ENCODE measurements at places on chromosomes 1 and 21.

- no peak for DNase-seq
Measured at GRCh38 chr1:117985239-117985638, 55.7 kb downstream of the WDR3 start.

- DNase-seq, result no peak
Measured at GRCh38 chr1:182283746-182284544, 107.6 kb downstream of the GLUL start.

- DNase-seq, result peak; percentile 28
Measured at GRCh38 chr1:193143285-193143684, 21.5 kb downstream of the CDC73 start.

DNA sequence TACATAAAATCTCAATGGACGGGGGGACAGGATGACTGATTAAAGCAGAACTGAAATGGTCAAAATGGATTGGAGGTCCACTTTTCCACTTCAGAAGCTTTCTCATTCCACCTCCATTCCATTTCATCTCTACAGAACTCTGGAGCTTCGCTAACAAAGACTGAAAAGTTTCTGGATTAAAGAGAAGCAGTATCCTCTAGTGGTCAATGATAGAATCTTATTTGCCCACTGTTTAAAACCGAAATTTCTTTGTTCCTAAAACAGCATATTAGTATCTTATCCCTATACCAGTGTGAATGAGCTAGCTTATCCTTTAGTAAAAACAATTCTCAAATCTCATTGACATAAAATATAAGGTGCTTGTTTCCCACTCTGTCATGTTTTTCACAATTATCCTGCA, 890.6 kb downstream of the KCNT2 start:
- no peak for DNase-seq

GRCh38 chr1:59364037-59364436, 67.1 kb downstream of the FGGY start:
- DNase-seq, result no peak

GRCh38 chr1:175673371-175674150, 69.8 kb downstream of the TNR start:
- no peak for DNase-seq

DNA sequence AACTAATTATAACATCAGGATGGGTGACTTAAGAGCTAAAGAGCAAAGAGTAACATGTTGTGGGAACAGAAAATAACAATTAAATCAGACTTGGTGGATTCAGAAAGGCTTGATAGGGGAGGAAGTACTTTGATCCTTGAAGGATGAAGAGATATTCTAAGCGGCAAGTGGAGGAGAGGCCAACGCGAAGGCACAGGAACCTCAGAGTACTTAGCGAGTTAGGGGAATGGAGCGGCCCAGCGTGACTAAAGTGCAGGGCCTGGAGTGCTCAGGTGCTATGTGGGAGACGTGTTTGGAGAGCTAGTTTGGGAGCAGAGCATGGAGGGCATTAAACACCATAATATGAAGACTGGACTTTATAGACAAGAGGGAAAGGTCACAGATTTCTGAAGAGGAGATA, 64.3 kb downstream of the ADCY10 start:
- DNase-seq, result peak; percentile 39

GRCh38 chr1:209383422-209383821, 200.1 kb upstream of the CAMK1G start:
- no peak for DNase-seq

DNA sequence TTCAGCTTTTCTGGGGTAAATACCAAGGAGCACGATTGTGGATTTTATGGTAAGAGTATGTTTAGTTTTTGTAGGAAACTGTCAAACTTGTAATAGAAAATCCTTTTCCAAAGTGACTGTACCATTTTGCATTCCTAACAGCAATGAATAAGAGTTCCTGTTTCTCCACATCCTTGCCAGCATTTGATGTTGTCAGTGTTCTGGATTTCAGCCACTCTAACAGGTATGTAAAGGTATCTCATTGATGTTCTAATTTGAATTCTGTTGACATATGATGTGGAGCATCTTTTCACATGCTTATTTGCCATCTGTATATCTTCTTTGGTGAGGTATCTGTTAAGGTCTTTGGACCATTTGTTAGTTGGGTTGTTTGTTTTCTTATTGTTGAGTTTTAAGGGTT, 50.3 kb upstream of the RGS2 start:
- DNase-seq, result no peak

DNA sequence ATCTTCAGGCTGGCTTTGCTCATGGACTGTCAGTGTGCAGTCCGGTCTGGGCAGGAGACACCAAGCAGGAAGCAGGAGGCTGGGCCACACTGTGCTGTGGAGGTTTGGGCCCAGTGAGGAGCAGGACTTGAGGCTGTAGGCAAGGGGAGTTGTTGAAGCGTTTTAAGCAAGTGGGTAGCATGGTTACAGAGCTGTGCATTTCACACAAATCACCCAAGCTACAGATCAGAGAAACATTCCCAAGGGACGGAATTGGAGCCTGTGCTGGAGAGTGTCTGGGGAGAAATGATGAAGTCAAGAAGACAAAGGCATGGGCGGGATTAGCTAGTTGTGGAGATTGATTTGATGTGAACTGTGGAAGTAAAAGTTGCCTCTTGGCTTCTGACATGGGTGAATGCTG, 60.9 kb downstream of the KIF21B start:
- DNase-seq, result peak; percentile 37

DNA sequence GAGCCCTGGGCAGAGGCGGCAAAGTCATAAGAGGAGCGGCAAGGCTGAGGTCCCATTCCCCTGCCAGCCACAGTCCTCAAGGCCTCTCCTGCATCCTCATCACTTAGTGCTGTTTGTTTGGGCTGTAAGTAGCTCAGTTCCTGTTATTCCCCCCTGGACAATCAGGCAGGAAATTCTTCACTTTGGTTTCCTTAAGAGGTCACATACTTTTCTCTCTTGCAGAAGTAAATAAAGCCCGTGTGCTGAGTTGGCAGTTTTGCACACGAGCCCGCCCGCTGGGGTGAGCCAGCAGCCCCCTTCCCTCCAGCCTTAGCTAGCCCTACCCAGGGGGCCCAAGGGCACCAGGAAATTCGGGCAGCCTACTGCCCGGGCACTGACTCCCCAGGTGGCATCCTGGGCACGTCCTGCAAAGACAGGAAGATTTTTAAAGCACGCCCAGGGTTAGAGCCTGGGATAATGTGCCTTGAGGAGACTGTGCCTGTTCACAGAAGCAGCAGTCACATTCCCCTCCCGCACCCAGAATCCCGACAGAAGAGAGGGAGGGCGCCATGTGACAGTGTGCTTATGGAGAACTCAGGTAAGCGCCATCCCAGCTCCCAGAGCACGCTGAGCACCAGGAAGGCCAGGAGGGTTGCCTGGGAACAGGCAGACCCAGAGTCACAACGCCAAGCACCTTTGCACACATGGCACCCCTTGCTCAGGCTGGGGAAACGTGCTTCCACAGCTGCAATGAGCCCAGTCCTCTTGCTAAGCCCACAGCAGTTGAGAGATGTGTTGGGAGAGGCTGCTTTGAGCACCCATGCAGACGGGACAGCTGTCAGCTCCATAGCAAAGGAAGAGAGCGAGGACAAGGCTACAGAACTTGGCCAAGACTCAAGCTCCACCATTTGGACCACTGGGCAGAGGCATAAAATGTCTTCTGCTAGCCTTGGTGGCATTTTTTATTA, 144.5 kb upstream of the TMEM51 start:
- peak; percentile 80 for DNase-seq

- no peak for DNase-seq
Measured at GRCh38 chr1:229149435-229149834, 121.5 kb upstream of the RAB4A start.

DNA sequence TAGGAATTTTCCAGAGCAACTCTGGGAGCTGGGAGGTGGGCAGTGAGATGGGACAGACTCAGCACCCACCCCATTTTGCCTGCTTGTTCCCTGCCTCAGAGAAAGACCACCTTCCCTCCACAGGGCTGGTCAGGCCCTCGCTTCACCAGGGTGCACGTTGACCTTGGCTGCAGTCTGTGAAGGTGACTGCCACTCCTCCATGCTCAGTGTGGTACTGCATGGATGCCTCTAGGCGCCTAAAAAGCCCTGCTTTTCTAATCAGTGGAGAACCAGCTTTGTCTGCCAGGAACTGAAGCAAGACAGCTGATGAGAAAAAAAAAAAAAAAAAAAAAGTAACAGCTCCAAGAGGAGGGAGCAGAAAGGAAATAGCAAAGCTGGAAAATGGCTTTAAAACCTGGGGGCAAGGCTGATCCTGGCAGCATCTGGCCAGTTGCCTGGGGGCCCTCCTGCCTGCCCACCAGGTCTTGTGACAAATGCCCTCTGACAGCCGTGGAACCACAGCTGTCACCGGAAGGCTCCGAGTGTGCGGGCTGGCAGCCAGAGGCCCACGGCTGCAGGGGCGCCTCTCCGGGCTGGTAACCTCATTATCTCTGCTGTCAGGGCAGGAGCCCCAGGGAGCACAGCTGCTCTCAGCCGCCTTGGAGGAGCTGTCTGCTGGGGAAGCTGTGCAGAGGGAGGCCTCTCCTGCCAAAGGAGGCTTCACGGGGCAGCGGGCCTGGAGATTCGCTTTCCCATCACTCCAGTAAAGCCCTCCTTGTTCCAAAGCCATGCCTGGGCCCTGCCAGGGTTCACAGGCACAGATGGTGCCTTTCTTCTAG, 13.7 kb downstream of the KIAA1614 start:
- peak; percentile 75 for DNase-seq

DNA sequence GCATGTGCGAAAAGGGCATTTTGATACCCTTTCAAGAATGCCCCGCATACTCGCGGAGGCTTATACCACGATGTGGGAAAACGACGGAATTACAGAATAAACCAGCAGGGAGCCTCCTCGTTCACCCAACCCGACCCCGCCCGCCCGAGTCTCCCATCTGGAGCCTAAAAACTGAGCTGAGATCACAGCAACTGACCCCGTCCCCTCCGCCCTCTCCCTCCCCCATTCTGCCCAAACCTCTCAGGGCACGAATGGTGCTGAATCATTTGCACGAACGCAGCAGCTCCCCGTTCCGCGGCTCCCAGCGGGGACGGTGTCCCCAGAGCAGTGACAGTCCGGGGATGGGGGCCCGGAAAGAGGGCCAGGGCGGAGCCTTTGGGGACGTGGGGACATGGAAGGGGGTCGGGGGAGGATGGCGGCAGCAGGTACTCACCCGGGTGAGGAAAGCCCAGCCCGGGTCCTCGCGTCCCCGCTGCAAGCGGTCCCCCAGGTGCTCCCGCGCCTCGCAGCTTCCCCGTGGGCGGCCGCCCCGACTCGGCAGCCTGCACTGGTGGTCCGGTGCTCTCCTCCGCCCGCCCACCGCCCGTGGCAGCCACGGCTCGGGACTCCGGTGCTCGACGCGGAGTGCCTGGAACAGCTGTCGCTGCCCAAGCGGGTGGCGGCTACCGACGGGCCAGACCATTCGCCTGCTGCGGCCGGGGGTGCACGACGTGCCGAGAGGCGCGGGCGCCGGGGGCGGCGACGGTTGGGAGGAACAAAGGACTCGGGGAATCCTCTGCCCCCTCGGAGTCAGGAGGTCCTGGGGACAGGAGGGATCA, at the start of gene TTLL7:
TTLL7 (minus strand) TSS at position 635 of the 818 bp plus-strand sequence. CDS start 46,921 bp downstream, outside the sequence.
- DNase-seq, result peak; percentile 88

- DNase-seq, result no peak
Measured at GRCh38 chr1:6854166-6854565, 68.9 kb downstream of the CAMTA1 start.

DNA sequence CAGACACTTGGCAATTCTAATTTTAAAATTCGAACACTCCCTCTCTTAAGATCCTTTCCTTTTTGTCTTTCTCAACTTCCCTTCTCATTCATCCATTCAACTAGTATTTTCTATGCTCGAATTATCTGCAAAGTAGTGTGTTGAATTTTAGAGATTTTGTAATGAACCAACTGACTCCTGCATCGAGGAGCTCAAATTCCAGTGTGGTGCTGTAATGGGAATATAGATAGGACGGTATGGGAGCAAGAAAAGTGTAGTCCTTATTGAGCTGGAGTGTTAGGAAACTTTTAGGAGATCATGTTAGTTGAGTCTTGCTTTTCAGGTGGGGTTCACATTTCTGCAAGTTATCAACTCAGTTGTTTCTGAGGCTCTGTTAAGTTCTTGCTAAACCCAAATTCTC, 897.5 kb downstream of the TTLL7 start:
- no peak for DNase-seq

- no peak for DNase-seq
Measured at GRCh38 chr1:109818988-109819764, 55.5 kb upstream of the EPS8L3 start.

GRCh38 chr1:221117548-221117951, 238.3 kb downstream of the HLX start:
- DNase-seq, result no peak

GRCh38 chr21:41725421-41726031, 41.3 kb downstream of the RIPK4 start:
- DNase-seq, result peak; percentile 31

- no peak for DNase-seq
Measured at GRCh38 chr1:103256490-103256889, 148.2 kb upstream of the COL11A1 start.

DNA sequence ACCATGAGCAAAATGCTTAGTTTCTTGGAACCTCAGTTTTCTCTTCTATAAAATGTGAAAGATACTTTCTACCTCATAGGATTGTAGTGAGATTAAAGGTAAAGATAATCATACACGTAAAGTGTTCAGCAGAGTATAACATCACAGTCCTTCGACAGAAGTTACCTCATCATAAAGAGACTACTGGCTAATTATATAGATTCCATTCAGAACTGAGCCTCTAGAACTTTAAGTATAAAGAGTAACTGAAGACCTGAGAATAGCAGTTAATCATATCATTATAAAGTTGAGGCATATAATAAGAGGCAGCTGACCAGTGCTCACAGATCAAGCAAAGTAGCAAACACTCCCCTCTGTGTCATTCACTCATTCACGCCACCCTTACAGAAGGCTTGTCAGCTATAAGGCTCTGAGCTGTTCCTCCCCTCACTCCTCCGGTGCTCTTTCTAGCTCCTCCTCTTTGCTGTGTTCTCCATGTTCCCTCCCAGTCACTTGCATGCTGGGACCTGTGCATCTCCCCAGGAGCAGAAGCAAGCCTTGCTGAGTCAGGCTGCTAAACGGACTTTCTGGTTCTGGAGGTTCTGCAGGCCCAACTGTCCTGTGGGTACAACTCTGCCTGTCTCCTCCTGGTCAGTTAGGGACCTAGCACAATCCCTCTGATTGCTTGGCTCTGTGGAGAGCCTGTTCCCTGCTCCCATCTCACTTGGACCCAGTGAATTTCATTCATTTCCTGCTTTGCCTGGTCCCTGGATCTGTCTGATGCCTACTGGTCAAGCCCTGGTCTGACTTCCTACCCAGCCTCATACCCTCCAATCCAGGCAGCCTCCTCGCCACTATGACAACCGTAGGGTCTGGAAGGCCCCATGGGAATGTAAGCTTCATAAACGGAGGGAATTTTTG, 28.3 kb upstream of the LY9 start:
- DNase-seq, result no peak

DNA sequence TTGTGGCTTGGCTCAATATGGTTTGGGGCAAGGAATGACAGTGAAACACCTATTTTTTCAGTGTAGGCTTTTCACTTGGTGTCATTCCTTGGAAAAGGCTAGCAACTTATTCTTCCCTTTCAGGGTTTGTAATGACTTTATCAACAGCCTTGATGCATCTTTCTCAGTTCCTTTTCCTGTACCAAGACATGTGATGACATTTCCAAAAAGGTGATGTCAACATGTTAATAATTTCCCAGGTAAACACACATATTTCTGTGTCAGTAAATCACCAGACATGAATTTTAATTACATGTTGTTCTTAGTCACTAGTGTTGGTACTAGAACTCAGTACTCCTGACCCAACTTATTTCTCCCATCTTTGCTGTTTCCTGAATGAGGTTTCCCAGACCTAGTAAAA, 37.8 kb upstream of the RRP15 start:
- DNase-seq, result no peak

- no peak for DNase-seq
Measured at GRCh38 chr1:10295481-10296085, 85.2 kb downstream of the KIF1B start.

GRCh38 chr1:22275626-22276395, 132.9 kb upstream of the WNT4 start:
- DNase-seq, result peak; percentile 79
